ENCODE measurements at places on chromosomes 2 and 18.
A peak's percentile ranks its signal among the peaks of the same experiment; 100 is the strongest.

- no peak for DNase-seq
These were observed 15.1 kb upstream of the BZW1 start for GRCh38 chr2:200796561-200796960.

- DNase-seq: peak; percentile 12
These were observed 58.2 kb downstream of the TWSG1 start for GRCh38 chr18:9392726-9393125.

GRCh38 chr2:30234180-30234971 is 3.0 kb downstream of the LBH start:
- peak; percentile 87 for DNase-seq

DNA sequence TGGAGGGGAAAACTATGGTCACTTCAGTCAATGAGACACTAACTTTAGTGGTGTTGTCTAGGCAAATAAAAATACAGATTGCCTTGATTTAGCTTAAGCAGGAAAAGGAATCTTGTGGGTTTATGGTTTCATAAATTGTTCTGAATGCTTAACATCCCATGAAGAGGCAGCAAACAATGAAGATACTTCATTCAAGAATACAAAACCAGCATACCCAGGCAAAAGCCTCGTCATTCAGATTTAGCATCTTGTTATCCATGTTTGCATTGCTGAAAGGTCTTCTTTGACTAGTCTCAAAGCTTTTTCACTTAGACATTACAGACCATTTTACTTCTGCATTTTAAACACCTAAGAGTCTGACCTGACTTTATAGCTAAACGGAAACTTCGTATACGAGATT is 272.7 kb upstream of the FSHR start:
- DNase-seq: no peak

GRCh38 chr18:48884306-48884705 is 66.5 kb downstream of the SMAD7 start:
- no peak for DNase-seq

- peak; percentile 71 for DNase-seq
These were observed 194.0 kb downstream of the ZFP36L2 start for GRCh38 chr2:43032213-43033015.

GRCh38 chr2:218701806-218702205 is 8.8 kb upstream of the TTLL4 start:
- DNase-seq: peak; percentile 28

GRCh38 chr2:47300609-47301276 is 102.2 kb upstream of the MSH2 start:
- DNase-seq: no peak

GRCh38 chr2:6554466-6554865 is 311.2 kb downstream of the CMPK2 start:
- DNase-seq: no peak

DNA sequence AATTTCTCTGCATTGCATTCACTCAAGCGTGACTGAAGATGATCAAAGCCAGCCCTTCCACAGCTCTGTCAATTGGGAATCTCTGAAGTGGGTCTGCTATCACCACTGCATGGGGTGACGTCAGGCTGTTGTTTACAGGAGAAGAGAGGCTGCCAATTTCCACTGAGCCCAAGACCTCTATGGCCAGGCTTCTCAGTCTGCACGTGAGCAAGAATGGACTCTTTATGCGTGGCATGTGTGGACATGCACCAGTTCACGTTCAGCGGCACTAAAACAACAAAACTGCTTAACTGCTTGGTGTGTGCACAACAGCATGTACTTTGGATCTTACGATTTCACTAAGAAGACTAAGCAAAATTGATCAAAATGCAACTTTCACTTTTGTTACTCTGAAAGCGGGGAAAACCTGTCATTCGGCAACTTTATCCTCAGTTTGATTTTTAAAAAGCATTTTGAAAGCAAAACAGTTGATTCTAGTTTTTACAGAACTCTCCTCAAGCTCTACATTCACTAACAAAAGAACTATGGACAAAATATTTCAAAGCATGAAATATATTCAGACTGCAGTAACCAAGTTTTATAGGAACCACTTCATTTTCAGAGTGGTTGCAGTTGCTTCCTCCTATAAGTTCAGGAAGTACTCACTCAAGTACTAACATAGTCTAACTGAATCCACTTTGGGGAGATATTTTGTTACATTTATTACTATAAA is 77.0 kb upstream of the SERTAD2 start:
- peak; percentile 92 for DNase-seq

DNA sequence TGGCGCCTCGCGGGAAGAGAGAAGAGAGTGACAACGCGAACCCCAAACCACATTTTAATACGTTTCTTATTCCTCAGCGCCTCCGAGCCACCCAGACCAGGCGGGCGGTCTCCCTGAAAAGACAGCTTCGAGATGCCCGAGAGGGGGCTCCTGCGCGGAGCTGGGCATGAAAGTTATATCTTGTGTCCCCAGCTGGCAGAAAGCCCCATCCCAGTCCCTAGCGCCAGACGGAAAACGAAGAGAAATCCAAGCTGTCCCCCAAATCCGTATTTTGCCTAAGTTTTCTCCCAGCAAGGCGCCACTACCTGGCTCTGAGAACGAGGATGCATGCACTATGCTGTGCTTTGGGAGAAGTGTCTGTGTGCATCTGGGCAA is 797 bp downstream of the NXPH2 start:
- no peak for DNase-seq

- DNase-seq: no peak
These were observed 26.4 kb downstream of the ST3GAL5 start for GRCh38 chr2:85862426-85862825.

DNA sequence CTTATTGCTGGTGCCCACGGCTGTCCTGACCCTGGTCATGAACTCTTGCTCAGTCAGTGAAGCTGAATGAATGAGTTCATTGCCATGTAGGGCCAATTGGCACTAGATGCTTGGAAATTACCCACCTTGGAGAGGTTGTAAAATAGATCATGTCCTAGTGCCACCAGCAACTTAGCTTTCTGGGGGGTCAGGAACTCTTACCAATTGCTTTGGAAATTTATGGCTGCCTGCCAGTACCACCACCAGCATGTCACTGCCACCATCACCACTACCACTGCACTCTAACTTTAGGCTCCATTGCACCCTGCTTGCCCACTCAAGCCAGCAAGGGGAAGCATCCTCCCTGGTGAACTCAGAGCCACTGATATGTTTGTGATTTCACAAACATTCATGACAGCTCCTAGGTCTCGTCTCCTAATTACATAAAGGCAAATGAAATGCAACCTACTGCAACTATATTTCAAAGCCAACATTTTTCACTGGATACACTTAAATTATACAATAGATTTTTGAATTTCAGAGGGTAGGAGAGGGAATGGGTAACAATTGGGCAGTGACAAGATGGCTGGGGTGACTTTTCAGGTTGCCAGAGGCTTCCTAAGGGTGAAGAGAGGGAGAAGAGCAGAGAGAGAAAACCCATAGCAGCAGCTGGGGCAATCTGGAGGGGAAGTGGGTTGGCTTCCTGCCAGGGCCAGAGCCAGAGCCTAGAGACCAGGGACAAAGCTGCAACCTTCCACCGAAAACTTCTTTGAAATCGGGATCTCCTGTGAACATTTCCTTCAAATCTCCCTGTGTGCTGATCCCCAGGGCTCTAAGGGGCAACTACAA is 3.5 kb upstream of the EMILIN1 start:
- DNase-seq: no peak

- DNase-seq: peak; percentile 82
These were observed 43.1 kb upstream of the PTH2R start for GRCh38 chr2:208363485-208363884.

GRCh38 chr2:67625690-67626475 is 228.8 kb downstream of the ETAA1 start:
- peak; percentile 88 for DNase-seq

GRCh38 chr2:86048888-86049287 is 56.8 kb downstream of the POLR1A start:
- DNase-seq: peak; percentile 58

GRCh38 chr2:147636886-147637285 is 207.9 kb upstream of the ACVR2A start:
- no peak for DNase-seq
